ENCODE measurements at places on chromosomes 4 and X.

- DNase-seq = no peak
Measured at GRCh38 chr4:116070283-116070682, 956.9 kb upstream of the NDST4 start.

DNA sequence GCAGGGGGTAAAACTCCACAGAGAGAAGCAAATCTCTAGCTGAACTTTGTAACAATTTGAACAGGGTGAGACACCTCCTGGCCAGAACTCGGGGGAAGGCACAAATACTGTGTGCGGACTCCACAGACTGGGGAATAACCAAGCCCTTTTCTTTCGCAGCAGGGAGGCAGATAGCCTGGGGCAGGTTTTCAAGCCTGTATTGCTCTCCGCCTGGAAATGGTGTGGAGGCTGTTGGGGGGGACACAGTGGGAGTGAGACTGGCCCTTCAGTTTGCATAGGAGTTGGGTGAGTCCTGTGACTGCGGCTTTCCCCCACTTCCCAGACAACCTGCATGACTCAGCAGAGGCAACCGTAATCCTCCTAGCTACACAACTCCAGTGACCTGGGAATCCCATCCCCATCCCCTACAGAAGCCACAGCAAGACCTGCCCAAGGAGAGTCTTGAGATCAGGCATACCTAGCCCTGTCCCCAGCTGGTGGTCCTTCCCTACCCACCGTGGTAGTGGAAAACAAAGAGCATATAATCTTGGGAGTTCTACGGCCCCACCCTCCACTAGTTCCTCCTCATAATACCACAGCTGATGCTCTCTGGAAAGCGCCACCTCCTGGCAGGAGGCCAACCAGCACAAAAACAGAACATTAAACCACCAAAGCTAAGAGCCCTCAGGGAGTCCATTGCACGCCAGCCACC is 12.9 kb upstream of the SMPX start:
- no peak for DNase-seq

DNA sequence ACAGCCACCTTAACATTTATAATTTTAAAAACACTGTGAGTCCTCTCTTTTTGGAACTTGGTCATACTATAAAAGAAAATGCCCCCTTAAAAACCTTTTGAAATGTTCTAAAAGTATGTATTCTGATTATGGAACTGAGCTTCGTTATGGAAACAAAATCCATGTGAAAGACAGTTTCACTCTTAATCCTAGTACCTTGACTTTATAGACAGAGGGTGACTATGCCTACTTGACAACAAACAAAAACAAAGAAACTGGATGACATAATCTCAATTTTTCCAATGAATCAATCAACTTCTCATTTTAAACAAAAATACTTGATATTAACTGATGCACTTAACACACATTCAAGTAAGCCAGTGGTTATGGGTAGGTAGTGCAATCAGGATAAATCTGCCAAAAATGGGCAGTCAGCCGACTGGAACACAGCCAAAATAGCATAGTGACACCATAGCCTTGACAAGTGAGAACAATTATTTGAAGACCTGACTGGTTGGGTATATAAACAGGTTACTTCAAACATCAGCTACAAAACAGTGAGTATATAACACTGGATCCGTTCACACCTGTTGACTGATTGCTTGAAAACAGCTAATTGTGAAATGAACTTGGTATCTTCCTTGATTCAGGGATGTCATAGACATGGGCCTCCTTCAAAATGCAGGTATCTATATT is 265.5 kb downstream of the PPP3CA start:
- DNase-seq = no peak

DNA sequence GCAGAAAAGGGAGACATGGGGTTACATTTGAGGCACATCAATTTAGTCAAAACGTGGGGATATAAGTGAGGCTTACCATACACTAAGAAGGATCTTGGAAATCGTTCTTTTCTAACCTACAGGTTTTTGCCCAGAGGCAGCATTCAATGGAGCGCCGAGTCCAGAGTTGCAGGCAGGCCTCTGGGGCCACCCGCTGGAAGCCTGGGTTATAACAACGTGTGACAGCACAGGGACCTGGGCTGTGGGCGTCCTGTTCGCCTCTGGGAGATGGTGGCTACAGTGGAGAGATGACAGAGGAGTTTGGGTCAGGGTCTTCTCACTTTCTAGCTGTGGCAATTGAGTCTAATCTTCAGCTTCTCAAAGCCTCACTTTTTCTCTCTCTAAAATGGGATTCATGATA is 53.9 kb downstream of the ENPP6 start:
- DNase-seq = no peak

DNA sequence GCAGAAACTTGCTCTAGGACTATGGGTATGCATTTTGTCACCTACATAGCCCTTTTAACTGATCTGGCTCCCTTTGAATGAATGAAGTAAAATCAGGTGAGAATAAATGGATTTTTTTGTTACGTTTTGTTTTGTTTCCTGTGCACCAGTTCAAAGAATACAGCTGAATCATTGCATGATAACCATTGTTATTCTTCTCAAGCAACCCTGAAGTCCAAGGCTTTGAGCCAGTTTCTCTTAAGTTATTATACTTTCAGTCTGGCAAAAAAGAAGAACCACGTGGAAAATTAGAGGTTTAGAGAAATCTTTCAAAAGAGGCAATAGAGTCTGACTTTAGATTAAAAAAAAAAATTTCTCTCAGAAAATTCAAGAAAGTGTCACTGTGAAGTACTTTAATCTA is 398.6 kb upstream of the TECRL start:
- no peak for DNase-seq

GRCh38 chr4:99825272-99825671 is 8.6 kb downstream of the DAPP1 start:
- no peak for DNase-seq

- no peak for DNase-seq
Measured at GRCh38 chrX:155612312-155613224, at the start of gene TMLHE. Gene TMLHE (minus strand): TSS chrX:155612952. CDS start chrX:155545276, 67,676 bp downstream.

GRCh38 chrX:42442745-42443144 is 335.2 kb downstream of the PPP1R2C start:
- DNase-seq = no peak

DNA sequence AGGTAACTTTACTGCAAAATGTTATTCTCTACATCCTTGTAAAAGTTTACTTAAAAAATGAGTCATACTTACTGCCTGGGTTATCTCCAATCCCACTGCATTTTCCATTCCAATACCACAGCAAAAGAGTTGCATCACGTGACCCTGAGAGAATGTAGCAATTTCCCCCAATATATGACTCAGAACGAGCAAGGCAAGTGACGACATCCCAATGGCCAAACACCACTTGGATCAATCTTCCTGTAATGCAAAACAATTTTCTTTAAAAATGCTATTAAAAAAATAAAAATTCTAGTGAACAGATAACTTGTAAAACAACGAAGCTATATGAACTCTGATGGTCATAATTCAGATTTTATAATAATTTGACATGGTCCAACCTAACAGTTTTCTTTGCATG is 224.3 kb downstream of the DCLK2 start:
- peak; percentile 96 for DNase-seq

DNA sequence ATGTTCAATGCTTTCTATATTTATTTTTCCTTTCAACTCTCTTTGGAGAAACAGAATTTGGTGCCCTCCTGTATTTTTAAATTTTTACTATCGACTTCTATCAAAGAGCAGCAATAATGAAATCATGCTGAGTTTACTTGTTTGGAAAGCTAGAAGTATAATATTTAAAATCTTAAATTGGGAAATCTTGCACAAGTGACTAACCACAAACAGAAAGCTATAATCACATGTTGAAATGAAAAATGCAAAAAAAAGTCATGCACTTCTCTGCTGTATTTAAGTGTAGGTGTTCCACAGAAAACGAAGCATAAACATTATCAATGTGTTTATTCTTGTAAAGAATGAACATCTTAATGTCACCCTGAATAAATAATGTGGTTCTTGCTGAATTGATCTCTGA is 306.1 kb downstream of the PCDH18 start:
- DNase-seq = no peak

DNA sequence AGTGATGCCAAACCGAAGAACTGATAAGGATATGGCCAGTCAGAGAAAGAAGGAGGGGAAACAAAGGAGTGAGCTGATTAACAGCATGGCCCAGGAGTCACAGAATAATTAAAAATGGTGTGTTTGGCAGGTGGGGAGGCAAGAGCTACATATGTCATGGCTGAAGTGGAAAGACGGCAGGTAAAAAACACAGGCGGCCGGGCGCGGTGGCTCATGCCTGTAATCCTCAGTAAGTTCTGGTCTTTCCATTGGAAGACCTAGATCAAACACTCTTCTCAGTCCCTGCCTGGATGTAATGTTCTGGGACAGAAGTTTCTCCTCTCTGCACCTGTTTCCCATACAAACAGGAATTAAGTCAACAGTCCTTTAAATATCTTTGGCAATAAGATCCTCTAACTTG is 503.9 kb downstream of the STIM2 start:
- DNase-seq = no peak

- DNase-seq = no peak
Measured at GRCh38 chr4:161314371-161314770, 849.4 kb downstream of the FSTL5 start.

DNA sequence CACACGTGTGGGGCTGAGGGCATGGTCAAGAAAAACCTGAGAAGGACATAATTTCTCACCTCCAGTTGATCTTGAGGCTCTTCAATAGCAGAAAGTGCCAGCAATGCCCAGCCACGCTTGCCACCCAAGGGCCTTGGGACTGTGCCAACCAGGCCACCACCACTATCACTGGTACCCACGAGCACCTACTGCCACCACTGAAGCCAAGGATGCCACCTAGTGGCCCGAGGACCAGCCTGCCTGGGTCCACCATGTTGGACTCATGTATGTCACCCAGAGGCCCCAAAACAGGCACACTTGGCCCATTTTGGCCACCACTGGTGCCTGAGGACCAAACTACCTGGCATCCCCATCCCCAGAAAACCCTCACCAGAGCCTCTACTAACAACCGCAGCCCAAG is 191.8 kb downstream of the ADAM29 start:
- DNase-seq = no peak

DNA sequence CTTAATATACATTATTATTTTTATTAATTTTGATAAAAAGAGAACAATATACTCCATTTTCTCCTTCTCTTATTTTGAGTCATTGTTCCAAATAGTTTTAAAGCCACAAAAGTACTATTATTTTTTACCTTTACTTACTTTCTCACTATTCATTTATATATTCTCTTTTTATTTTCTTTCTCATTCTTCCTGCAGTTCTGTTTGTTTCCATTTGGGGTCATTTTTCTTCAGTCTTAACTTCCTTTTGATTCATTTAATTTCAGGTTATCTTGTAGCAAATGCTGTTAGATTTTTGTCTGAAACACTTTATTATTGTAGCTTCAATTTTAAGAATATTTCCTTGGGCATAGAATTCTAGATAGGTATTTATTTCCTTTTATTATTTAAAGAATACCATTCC is 438.6 kb upstream of the EPHA5 start:
- DNase-seq = no peak

DNA sequence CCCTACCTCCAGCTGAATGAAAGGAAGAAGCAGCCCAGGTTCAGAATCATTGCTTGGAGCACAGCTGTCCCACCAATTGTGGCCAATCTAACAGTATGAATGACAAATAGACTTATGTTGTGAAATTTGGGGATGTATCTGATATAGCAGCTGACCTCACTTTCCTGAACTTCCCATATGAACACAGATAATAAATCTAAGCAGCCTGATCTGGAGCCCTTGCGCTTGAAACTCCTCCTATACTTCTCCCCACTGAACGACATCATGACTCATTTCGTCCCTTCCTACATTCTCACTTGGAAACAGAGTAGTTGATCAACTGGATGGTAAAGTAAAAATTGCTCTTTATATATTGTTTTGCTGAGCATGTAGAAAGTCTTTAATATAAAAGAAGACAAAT is 24.2 kb upstream of the AMELX start:
- DNase-seq = no peak

- peak; percentile 91 for DNase-seq
Measured at GRCh38 chr4:119113033-119113655, 22.5 kb upstream of the MYOZ2 start.

- no peak for DNase-seq
Measured at GRCh38 chr4:42965326-42965725, 72.8 kb downstream of the GRXCR1 start.

- DNase-seq = no peak
Measured at GRCh38 chr4:87345139-87345538, 22.5 kb upstream of the HSD17B13 start.

- no peak for DNase-seq
Measured at GRCh38 chr4:119510395-119511149, 118.0 kb downstream of the PDE5A start.

DNA sequence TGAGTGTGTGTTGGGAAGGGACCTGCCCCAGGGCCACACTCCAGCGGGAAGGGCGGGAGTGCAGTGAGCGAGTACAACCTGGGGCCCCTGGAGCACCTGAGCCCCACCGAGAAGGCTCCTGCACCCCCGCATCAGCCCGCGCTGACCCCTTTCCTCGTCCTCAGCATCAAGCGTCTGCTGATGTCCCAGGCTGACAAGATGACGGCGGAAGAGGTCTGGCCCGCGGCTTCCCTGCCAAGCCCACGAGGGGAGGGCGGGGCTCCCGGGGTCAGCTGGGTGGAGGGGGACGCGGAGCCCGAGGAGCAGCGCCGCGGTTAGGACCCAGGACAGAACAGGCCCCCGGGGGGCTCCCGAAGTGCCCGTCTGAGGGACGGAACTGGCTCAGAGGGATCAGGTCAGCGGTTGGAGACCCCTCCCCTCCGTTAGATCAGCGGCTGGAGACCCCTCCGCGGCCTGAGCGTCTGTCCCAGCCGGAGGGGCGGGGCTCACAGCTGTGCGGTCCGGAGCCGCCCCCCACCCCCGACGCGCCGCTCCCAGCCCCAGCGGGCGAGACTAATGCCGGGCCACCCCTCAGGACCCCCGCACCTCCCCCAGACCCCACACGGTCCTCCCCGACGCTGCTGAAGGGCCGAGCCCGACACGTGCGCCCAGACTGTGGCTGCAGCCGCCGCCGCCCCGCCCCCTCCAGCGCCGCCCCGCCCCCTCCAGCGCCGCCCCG is 6.7 kb downstream of the MYL5 start:
- no peak for DNase-seq

GRCh38 chrX:153941336-153942252 is 2.8 kb downstream of the RENBP start:
- DNase-seq = no peak

GRCh38 chrX:11664211-11665167 is 1.2 kb downstream of the ARHGAP6 start:
- DNase-seq = no peak

GRCh38 chr4:87575408-87575807 is 32.9 kb upstream of the DSPP start:
- no peak for DNase-seq

GRCh38 chr4:56460085-56460484 is 7.3 kb upstream of the SRP72 start:
- DNase-seq = no peak

DNA sequence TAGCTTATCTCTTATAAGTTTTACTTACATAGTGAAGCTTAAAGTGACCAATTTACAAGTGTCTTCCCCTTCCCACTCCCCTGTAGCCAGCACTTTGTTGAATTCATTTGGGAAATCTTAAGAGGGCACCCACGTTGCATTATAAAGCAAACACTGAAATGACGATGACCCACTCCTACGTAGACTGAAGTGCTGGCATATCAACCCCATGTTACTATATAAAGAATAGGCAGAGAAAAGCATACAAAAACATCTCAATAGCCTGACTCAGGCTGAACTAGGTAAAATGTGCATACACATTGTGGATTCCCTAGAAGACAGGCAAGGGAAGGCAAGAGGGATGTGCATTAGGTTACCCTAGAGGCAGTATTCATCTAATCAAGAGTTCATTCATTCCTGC is 313.4 kb downstream of the TENM3 start:
- DNase-seq = no peak

- no peak for DNase-seq
Measured at GRCh38 chr4:169241464-169241863, 29.3 kb downstream of the SH3RF1 start.
